ENCODE measurements at places on chromosomes 11 and 22.

DNA sequence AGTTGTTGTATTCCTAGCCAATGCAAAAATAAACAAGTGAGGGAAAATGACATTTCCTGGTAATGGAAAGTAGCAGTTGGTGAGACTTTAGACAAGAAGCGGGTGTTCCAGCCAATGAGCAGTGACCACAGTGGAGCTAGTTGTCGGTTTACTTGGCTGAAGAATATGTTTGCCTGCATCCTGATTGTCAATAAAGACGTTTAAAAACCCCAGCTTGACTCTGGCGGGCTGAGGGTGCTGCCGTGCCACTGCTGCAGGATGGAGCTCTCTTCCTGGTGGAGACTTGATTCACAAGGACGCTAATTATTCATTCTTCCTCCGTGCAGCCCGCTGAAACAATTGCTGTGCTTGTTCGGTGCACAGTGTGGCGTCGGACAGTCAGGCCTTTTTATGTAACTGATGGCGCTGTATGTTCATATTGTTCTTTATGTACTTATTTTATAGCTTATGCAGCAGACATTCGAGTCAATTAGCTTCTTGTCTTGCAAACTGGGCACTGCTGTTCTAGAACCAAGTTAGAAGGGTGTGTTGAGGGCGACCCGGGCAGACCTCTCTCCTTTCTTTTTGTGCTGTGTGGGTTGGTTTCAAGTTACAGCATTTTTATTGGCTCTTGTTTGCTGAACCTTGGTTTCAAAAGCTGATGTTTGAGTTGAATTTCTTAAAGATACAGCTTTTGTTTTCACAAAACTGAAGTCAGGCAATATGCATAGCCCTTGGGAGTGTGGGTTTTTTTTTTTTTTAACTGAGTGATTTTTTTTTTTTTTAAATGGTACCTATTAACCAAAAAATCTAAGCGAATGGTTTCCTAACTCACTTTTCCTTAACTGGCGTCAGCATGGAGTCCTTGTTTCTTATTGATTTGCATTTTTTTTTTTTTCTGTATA is 153.9 kb downstream of the TEAD1 start:
- DNase-seq = no peak

DNA sequence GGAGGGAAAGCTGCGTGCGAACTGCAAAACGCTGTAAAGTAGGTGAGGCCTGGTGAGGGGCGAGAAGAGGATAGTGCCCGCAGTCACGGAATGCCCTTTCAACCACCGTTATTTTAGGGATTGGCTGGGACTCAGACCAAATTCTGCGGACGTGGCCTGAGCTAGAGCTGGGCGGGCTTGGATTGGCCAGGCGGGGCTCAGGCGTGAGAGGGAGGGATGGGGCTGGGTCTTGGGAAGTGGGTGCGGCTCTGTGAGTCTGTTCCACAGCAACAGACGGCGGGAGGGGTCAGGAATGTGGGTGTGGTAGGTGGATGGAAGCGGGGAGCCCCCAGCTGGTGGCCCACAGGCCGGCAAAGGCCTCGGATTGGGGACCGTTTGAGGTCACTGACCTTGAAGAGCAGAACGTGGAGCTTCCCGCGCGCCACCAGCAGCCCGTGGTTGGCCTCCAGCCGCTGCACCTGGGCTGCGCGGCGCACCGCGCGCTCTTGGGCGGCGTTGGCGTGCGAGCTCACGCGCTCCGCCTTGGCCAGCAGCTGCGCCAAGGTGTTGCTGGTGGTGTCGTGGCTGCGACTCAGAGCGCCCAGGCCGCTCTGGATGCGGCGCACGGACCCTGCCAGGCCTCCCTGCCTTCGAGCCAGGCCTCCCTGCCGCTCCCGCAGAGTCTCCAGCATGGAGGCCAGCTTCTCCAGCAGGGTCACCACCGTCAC is 444 bp downstream of the CAVIN3 start:
- peak; percentile 58 for DNase-seq

GRCh38 chr11:16402654-16403447 is 46.5 kb upstream of the SOX6 start:
- DNase-seq = no peak

DNA sequence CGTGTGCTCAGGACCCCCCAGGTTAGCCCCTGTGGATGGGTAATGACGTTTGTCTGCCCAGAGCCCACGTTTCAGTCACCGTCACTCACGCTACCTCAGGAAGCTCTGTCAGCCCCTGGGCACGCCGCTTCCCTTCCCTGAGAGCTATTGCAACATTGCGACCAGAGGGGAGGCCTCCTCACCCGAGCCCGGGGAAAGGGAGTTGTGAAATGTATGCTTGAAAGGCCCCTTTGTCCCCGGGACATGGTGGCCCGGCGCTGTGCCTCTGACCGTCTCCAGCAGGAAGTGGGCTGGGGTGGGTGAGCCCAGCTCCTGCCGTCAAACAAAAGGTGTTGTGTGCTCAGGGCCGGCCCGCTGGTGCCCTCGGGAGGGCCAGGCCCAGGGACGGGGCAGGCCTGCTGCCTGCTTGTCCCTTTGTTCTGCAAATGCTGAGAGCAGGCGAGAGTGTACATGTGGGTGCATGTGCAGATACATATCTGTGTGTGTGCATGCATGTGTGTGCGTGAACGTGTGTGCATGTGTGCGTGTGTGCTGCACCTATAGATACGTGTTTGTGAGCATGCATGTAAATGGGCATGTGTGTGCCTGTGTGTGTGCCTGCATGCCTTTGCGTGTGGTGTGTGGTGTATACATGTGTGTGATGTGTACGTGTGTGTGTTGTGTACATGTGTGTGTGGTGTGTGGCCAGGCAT is 1125.0 kb downstream of the BRD1 start:
- DNase-seq = no peak

DNA sequence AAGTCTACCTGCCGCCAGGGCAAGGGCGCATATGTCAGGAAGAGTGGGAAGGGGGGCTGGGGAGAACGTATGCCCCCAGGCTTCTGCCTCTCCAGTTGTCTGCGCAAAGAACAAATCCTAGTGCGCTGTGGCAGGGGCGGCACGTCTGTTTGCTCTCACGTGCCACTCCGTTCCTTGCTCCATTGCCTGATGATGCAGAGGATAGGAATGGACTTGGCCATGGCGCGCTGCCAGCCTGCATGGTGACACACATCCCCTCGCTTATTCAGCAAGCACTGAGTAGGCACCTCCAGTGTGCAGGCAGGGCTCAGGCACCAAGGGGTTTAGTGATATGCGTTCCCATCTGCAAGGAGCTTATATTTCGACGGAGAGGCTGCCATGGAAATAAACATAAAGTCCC is 45.4 kb upstream of the SLC22A12 start:
- no peak for DNase-seq

DNA sequence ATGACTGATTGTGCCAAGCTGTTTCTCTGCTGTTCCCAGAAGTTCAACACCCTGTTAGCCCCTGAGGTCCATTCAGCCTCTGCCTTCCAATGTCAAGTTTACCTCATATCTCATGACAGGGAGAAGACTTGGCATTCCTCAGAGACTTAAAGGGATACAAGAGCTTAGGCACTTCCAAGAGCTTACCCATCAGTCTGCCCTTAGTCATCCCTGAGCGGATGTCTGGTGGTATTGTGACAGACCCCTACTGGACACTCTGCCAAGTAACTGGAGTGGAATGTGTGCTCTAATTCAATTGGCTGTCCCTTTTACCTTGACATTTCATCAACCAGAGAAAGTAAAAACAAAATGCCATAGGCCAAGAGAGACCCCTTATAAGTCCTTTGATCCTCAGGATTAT is 151.5 kb downstream of the AASDHPPT start:
- DNase-seq = no peak

DNA sequence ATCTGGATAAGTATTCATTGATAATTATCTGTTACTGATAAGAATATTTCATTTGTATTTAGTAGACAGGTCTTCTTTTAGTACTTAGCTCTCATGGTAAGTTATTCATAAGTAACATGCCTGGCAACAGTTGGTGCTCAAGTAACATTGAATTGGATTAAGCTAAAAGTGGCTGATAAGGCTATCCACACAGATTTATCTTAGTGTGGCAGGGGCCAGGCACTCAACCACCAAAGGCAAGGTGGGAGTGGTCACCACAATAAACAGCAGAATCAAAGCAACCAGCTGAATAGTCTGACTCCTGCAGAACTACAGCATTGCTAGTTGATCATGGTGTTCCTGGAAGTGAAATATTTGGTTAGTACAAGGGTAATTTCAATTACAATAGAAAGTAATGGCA is 33.0 kb upstream of the NARS2 start:
- DNase-seq = no peak

DNA sequence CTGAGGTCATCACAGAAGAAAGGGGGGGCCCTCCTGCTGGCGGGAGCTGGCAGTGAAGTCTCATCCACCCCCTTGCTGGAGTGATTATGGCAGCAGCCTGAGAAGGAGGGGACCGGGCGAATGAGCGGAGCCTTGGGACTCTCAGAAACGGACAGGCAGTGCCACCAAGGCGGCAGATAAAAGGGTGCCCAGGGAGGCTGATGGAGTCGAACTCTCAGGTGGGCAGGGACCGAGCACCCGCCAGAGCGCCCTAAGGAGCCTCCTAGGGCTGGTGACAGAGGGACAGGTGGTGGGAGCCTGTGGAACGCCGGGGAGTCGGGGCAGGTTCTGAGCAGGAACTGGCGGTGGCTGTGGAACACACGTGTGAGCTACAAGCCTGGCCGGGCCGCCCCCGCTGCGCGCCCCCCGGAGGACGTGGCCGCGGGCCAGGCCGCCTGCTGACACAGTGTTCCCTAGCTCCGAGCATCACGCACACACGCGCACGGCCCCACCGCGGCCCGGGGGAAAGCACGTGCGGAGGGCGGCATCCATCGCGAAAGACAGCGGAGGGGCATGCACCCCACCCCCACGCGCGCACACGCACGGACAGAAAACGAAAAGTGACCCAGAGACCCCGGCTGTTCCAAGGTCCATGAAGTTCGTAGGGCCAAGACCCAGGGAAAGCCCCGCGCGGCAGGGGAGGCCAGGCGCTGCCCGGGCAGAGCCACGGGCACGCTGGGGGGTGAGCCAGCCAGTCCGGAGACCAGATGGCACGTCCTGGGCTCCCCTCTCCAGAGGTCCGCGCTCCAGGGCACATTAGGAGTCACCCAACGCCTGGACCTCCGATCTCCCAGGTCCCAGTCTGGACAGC is 1.0 kb downstream of the VWCE start:
- no peak for DNase-seq

DNA sequence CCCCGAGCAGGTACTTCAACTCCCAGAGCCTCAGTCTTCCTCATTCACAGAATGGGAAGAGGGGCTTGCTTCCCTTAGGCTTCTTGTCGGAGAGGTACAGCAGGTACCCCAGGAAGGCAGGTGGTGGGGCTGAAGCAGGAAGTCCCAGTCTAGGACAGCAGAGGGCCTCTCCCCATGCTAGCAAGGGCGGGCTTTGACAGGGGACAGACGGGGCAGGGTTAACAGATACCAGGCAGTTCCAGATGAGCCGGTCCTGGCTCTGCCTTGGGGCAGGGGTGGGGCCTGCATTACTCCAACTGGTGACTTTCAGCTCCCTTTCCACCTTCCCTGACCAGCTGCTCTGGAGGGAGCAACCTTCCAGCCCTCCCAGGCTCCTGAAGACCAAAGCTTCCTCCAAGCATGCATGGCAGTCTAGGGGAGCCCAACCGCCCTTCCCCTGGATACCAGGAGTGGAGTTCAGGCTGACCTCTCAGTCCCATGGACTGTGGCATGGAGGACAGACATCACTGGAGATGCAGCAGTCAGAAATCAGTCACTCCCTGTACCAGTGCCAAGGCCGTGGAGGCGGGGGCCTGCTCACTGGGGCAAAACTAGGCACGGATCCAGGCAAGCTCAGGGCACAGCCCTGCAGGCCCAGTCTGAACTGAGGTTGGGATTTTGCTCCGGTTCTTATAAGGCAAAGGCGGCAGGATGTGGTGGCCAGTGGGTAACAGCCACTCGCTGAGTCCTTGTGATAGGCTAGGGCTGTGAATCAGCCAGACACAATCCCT is 60.5 kb downstream of the NAT10 start:
- DNase-seq = no peak

- DNase-seq = no peak
Observed at GRCh38 chr11:115083144-115083806, 404.9 kb downstream of the NXPE2 start.

DNA sequence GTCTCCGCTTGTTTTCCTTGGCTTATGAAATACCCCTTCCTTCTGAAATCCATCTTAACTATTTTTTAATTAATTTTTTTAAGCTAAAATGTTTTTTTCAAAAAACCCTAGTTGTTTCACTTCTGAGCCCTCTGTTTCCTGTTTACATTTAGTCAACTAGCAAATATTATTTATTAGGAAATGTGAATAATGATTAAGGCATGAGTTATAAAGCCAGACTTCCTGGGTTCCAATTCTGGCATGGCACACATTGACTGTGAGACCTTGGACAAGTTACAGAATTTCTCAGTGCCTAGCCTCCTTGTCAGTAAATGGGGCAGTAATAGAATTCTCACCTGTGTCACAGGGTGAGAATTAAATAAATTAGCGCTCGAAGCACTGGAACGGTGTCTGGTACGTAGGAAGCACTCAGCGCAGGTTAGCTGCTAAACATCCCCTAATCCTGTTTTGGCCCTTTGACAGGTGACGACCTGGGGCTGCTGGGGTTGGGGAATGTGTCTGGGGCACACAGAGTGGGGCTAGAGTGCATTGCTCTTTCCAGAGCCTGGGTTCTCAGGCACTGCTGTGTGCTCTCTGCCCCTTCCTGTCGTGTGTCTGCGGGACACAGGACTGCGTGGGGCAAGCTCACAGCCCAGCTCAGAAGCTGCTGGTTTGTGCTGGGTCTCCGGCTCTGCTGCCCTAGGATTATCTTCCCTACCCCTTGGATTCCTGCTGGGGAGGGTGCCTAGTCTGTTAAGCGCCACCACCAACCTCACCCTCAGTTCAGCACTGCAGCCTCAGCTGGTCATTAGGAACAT is 13.1 kb downstream of the PANX1 start:
- DNase-seq = no peak

DNA sequence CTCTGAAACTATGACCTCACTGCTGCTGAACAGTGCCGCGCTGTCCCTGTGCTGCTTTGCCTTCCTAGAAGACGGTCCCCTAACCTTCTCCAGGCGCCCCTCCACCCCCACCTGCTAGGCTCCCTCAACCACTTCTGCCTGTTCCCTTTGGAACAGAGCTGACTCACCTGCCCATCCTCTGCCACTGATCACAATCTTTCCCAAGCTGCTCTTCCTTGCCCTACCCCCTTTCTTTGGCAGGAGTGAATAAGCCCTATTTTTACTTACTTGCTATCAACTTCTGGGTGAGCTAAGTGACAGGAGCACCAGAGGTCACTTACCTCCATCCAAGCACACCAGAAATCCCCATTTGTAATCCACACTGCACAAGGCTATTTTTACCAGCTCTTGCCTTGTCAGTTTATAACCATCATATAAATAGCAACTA is 116.0 kb upstream of the BID start:
- DNase-seq = no peak

GRCh38 chr11:118215262-118215661 is 9.5 kb downstream of the JAML start:
- DNase-seq = no peak

Data from GOT3 (cell line).